GM23248 (cell line): ENCODE measurements at places on chromosomes 16 and 17.

DNA sequence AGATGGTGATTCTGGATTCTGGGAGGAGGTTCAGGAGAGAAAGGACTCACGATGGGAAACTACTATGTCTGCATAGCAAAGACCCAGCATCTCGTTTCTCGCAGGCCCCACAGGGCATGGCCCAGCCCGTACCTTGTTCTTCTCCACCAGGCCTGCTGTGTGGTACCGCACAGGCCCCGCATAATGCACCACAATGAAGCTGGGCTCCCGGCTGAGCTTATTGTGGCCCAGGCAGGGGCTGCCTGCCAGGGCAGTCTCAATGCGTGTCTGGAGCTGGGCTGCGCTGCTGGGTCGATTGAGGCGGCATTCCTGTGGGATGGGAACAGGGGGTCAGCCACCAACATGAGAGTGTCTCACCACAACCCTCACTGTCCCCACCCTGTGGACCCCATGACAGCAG is 20.4 kb downstream of the ZNHIT3 start:
- no peak for DNase-seq

DNA sequence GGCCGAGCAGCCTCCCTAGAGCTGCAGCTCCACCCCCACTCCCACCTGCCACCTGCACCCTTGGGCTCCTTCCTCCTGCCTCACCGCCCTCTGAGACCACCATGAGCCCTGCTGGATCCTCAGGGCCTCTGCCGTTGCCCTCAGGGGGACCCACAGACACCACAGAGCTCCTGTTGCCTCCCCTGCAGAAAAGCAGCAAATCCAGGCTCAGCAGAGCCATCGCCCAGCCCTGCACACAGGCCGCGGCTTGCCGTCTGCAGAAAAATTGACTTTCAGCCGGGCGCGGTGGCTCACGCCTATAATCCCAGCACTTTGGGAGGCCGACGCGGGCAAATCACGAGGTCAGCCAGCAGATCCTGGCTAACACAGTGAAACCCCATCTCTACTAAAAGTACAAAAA is 7.0 kb upstream of the PPP1R27 start:
- no peak for DNase-seq

DNA sequence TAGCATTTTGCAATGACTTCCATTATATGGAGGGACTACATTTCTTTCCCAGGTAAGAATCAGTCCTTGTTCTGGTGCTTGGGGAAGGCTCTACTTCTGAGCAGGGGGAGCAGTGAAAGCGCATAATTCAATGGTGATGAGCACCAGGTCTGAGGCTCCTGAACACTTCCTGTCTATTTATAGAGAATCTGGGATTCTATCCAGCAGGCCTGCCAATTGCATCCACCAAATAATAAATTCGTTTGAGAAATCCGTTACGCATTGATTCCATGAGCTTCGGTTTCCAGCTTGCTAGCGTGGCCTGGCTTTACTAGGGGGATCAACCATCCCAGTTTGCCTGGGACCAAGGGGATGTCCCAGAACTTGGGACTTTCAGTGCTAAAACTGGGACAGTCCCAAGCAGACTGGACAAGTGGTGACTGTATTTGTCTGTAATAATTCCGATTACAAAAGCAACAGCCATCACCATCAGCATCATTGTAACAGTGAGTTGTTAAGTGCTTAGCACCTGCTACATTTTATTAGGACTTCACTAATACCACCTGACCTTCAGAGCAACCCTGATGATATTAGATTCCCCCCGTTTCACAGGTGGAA is 349.9 kb downstream of the MAF start:
- no peak for DNase-seq

DNA sequence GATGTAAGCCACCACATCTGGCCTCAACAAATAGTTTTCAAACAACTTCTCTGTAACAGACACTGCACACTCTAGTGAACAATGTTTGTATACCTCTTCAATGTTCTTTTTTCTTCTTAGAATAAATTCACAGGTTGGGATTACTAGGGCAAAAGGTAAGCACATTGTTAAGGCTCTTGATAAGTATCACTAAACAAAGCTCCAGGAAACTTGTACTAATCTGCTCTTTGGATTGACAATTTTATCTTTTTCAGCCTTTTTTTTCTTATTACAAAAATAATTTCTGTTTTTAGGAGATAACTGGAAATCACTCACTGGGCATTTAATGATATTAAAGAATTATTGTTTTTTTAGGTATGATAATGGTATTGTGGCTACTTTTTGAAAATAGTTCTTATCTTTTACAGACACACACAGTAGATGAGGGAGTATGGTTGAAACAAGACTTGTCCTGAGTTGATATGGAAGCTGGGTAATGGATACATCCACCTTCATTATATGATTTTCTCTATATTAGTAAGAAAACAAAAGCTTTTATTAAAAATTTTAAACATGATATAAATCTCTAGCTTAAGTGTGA is 7.7 kb upstream of the MPRIP start:
- no peak for DNase-seq
